NCI-H2029 treated with DMSO at 0.1 percent for 48 hours (cell line): ENCODE measurements at places on chromosomes 12 and 14.

GRCh38 chr12:68106160-68106559, 53.4 kb downstream of the IFNG start:
- DNase-seq: no peak

GRCh38 chr14:106062502-106063272, 536.3 kb downstream of the TMEM121 start:
- no peak for DNase-seq

- DNase-seq: no peak
Observed at GRCh38 chr14:32985866-32986265, 47.2 kb downstream of the NPAS3 start.

DNA sequence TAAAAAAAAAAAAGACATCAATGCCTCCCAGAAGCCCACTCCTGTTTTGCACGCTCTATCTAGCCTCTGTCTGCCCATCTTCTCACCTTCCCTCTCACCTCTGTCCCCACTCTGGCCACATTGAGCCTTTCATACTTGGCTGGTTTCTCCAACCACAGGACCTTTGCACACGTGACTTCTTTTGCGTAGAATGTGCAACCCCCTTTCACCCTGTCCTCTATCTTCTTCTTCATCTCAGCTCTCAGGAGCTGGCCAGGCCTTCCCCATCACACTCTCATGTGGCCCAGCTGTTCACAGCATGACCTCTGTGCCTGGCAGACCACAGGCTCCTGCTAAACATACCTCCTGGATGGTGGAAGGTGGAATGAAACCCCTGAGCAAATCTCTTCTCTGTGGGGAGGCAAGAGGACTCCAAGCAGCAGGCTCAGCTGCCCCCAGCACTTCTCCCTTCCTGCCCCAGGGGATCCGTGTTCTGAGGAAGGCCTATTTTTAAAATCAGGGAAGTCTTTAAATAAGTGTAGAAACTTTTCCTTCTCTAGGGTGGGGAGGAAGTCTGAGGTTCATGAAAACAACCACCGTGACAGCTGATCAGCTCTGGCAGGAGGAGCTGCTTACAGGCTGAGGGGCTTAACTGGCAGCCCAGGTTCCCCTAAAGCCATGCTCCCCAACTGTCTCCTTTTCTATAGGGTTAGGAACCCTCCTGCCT, 11.6 kb downstream of the HVCN1 start:
- no peak for DNase-seq

GRCh38 chr12:52203079-52203921, 11.5 kb upstream of the KRT80 start:
- DNase-seq: peak; percentile 86

GRCh38 chr12:29155079-29155478, 6.0 kb downstream of the FAR2 start:
- DNase-seq: no peak

DNA sequence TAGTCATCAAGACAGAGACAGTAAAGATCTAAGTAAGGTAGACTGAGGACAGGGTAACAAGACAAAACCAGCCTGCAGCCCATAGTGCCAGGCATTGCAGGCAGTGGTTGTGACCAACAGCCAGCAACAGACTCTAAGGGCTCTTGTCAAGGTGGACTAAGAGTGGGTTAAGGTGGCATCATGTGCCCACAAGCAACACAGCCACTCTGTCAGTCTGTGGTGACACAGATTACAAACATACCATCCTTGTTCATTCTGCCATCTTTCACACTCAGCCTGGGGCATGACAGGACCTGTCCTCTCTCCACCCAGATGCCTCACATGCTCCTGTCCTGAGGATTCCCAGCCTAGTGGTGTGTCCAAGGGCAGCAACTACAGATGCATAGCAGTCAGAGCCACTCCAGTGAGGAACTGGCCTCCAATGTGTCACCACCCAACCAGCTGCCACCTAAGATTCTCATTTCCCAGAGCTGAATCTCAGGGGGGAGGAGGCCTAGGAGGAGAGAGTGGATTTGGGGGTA, 28.3 kb downstream of the VDR start:
- no peak for DNase-seq

DNA sequence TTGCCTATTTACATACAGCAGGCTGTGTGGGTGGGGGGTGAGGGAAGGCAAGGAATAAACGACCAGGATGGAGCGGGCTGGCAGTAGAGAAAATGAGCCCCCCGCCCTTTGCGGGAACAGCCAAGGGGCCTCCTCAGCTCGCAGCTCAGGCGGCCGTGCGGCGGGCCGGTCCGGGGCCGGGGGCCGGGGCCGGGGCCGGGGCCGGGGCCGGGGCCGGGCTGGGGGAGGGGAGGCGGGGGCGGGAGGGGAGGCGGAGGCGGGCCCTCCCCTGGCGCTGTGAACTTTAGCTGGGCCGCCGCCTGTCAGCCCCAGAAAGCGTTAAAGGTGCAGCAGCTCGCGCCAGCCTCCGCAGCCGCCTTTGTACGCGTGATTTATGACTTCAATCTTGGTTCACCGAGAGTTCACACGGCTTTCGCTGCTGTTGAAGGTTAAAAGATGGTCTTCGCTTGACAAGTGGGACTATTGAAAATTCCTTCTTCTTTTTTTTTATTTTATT, 28.8 kb downstream of the HOXC4 start:
- no peak for DNase-seq
